ENCODE measurements at places on chromosomes 3 and 15.

- no peak for DNase-seq
These were observed 39.3 kb upstream of the CDCP1 start for GRCh38 chr3:45185461-45185860.

DNA sequence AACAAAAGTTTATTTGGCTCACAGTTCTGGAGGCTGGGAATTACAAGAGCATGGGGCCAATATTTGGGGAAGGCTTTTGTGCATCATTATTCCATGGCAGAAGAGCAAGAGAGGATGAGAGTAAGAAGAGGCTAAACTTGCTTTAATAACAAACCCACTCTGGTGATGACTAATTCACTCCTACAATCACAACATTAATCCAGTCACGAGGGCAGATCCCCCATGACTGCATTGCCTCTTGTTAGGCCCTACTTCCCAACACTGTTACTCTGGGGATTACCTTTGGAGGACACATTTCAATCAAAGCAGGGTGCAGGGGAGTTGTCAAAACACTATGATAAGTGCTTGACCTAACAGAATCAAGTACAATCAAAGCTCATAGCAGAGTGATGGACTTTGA is 181.7 kb downstream of the BBX start:
- DNase-seq, result no peak

DNA sequence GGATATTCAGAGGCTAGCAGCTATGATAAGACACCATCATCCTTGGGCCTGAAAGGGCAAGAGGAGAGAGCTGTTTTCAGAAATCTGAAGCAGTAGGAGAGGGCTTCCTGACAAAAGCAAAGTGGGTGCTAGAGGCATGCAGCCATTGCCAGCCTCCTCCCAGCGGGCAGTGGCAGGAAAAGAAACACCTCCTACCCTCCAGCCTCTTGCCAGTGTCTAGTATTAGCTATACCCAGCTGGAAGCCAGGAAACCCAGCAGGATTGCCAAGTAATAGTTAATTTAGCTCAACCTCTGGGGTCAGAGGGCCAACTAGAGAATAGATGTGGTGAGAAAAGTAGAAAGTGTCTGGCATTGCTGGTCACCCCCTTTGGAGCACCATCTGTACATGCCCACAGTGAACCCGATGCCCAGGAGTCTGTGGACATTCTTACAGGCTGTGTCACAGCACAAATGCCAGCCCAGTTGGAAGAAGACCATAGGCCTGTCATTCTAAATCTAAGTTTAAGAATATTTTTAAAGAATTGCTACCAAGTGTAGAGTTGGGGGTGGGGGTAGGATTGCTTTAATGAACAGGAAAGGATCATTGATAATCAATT is 85.3 kb downstream of the HCN4 start:
- DNase-seq, result no peak

GRCh38 chr15:39331584-39331983 is 249.3 kb upstream of the THBS1 start:
- no peak for DNase-seq

- DNase-seq, result no peak
These were observed 100.8 kb downstream of the CPN2 start for GRCh38 chr3:194250098-194251002.

DNA sequence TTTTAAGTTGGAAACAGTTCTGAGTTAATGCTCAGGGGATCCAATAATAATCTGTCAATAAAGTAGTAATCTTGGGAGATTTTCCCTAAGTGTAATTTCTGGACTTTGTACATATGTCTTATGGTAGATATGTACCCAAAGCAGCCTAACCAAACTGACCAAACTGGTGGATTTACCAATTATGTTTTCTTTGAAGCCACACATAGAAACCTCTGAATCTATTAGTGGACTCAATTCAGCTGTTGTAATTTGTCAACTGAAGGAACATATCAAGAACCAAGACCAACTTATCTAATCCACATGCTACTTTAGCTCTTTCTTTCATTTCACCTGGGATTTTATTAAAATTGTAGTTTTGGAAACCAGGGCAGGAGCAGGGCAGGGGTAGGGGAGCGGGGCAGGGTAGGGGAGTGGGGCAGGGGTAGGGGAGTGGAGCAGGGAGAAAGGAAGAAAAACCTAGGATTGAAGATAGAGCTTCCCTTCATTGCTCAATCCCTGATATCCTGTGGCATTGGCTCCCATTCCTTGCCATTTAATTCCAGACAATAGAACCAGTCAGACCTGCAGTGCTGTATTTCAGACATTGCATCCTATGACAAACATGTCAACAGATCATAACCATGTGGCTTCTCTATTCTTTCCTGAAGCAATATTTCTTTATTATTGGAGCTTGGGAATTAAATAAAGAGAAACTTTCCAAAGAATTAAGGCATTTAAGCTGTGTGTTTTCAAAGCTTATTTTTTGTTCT is 101.8 kb downstream of the NFKBIZ start:
- no peak for DNase-seq

- no peak for DNase-seq
These were observed 66.0 kb downstream of the HMCES start for GRCh38 chr3:129344540-129345220.

- no peak for DNase-seq
These were observed 8.9 kb upstream of the XCR1 start for GRCh38 chr3:46036191-46036590.

GRCh38 chr3:151430821-151431484 is 29.9 kb downstream of the IGSF10 start:
- DNase-seq, result no peak

GRCh38 chr3:135083756-135084155 is 288.7 kb downstream of the EPHB1 start:
- no peak for DNase-seq

GRCh38 chr3:61690016-61690415 is 128.6 kb downstream of the PTPRG start:
- DNase-seq, result no peak

GRCh38 chr15:84598250-84598649 is 2.6 kb upstream of the ZSCAN2 start:
- peak; percentile 97 for DNase-seq

- DNase-seq, result no peak
These were observed 47.1 kb downstream of the SEMA3G start for GRCh38 chr3:52397676-52398399.

- DNase-seq, result no peak
These were observed 18.4 kb downstream of the ZNF860 start for GRCh38 chr3:31999907-32000439.

DNA sequence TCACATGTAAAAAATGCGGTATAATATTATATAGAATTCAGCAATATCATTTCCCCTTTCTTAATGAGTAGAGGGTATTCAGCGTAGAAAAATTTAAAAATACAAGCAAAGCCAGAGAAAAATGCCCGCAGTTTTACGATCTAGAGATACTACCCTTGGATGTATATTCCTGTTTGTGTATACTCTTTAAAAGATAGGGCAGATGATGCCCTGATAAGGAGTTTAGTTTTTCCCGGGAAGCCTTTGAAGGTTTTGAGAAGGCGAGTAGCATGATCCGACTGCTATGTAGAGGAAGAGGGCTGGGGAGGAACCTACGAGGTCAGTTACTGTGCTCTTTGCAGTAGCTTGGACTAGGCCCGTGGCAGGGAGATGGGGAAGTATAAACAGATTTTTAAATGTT is 1.2 kb downstream of the YEATS2 start:
- peak; percentile 74 for DNase-seq

- no peak for DNase-seq
These were observed 48.6 kb downstream of the ARHGEF26 start for GRCh38 chr3:154169796-154170110.

GRCh38 chr3:59878038-59878427 is 828.2 kb upstream of the CFAP20DC start:
- no peak for DNase-seq

GRCh38 chr3:107206945-107207344 is 170.3 kb upstream of the CCDC54 start:
- no peak for DNase-seq

DNA sequence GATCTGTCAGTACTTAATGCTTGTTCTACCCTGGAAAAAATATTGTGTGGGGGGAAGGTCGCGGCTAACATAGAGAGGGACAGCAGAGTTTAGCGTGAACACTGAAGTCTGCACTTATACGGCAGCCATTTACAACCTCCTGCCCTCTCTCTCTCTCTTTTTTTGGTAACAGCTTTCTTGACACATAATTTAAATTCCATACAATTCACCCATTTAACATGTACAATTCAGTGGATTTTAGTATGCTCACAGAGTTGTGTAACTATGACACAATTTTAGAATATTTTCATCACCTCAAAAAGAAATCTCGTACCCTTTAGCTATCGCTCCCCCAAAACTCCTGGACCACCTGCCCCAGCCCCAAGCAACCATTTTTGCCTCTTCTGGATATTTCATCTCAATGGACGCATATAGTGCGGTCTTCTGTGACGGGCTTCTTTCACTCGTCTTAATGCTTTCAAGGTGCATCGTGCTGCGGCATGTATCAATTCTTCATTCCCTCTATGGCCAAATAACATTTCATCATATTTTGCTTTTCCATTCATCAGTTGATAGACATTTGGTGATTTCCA is 141.8 kb downstream of the XXYLT1 start:
- DNase-seq, result no peak

- peak; percentile 79 for DNase-seq
These were observed 31.8 kb upstream of the RASA2 start for GRCh38 chr3:141454906-141455602.

DNA sequence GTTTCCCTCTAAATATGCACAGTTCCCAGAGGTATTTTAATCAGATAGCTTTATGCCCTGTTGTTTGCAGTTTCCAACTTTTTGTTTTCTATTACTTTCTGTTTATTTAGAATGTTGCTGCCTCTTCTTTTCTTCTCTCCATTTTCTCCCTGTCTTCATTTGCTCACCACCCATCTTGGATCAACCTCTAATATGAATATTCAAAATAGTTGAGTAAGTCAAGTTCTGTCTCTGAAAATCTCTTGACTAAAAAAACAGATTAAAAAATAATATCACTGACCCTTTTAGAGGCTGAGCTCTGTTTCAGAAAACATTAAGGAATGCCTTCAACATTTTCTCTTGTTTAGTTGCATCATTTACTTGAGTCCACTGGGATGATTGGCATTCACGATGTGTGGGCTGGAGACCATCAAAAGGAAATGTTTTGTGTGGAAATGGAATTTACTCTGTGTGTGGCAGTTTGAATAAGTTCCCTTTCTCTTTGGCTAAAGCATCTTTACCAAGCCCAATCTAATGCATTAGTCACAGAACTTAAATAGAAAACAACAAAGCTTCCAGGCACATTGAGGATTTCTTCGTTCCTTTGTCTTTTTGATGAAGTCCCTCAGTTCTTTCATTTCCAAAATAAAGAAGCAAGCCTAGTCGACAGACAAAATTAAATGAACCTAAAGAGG is 633.9 kb upstream of the TGFBR2 start:
- no peak for DNase-seq

All from NB4 (cell line).